ENCODE measurements at places on chromosomes 2 and 18.

DNA sequence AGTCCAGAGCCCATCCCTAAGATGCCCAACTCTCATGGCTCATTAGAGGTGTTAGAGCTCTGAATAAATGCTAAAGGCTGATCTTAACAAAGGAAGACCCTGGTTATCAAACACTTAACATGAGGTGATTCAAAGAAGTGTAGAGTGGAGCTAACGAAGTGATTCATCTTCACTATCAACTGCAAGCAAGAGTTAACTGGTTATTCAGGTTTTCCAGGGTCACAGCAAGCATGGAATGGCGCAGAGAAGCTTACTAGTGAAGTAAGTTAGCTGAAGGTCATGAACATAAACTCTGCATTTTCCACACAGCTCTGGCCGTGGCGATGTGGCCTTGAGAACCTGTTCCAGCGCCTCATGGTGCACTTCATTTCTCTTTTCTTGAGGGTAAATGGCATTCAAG lies 17.0 kb downstream of the RND3 start:
- peak; percentile 36 for DNase-seq

DNA sequence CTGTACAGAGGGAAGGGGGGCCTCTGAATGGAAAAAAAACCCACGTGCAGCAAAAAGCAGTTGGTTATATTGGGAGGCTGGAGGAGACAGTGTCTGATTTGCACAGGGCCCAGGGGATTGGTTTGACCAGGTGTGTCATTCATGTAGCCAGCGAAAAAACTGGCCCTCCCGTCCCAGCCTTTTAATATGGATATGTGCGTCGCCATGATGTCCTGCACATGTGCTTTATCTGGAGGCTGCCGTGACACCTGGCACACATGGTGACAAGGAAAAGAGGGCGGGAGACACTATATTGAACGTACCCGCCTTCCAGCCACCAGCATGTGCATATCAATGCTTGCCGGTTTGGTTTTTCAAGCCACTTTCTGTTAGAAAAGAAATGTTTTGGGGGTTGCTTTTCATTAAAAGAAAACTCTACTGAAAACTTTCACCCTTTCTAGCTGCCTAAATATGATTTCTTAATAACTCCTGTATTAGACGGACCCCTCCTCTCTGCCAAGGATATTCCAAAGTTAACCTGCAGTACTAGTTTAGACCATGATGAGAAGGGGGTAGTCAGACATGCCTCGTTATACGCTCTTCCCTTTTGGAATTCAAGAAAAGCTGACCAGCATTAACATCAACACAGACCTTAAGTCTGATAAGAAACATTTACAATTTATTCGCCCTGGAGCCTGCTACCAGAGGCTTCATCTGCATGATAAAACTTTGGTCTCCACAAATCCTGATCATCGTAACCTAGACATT lies 16.2 kb downstream of the SLC25A52 start:
- DNase-seq = no peak

DNA sequence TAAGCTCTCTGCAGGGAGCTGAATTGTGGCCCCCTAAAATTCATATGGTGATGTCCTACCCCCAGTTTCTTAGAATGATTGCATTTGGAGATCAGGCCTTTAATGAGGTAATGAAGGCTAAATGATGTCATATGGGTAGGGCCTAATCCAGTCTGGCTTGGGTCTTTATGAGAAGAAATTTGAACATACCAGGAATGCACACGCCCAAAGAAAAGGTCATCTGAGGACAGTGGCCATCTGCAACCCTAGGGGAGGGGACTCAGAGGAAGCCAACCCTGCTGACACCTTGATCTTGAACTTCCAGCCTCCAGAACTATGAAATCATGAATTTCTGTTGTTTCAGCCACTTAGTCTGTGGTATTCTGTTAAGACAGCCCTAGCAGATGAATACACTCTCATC lies 426.7 kb downstream of the EPHA4 start:
- peak; percentile 2 for DNase-seq

GRCh38 chr2:231568098-231568784 lies 24.4 kb upstream of the TEX44 start:
- DNase-seq = no peak

- DNase-seq = peak; percentile 65
Measured at GRCh38 chr2:214261683-214262082, 149.2 kb upstream of the VWC2L start.

DNA sequence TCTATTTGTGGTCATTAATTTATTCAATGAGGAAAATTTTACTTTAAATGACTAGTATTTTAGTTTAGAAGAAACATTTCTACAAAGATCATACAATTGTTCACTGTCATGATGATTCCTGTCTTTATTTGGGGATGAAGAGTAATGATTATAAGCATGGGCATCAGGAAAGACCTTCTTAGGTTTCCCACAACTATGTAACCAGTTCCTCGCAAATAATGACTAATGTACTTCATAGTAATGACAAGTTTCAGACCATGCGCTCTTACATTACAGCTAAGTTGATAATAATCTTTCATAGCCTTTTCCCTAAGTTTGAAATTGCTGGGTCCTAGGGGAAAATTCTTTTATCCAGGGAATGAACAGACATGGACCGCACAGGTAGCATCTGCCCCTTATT lies 90.5 kb downstream of the MYO5B start:
- DNase-seq = no peak

DNA sequence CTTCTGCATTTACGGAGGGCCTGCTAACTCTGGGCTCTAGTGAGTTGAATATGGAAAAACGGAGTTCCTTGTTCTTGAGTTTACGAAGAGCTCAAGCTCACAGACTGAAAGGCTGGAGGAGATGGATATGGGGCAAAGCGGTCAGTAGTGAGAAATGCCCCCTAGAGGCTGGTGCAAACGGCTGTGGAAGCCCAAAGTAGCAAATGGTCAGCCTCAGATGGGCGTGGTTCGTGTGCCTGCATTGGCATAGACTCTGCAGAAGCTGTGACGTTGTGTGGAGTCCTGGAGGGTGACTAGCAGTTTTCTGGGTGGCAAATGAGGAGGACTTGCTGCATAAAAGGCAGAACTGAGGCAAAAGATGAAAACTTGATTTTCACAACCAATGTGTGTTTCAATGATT lies 93.6 kb upstream of the TWIST2 start:
- no peak for DNase-seq

DNA sequence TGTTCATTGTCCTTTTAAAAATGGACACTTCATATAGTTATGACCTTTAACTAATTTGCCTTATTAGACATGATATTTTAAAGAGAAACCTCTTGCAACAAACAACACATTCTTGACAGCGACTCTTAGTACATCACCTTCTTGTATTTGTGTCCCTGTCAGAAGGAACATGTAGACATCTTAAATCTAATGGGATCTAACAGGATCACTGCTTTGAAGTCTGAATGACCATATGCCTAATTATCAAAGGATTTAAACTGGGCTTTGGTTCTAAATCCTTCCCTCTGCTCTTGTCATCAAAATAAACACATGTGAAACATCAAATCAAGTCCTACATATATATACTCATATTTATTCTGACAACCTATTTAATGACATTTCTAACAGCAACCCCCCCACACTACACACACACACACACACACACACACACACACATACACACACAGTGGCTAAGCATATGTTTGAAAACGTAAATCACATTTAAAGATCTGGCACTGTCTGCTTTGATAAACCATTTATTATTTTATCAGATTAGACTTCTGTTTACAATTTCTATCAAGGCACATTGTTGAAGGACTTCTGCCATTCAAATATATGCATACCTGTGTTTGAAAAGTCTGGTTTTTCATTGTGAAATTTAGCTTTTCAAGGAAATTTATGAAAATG lies 4.2 kb downstream of the GALNT13 start:
- DNase-seq = no peak

DNA sequence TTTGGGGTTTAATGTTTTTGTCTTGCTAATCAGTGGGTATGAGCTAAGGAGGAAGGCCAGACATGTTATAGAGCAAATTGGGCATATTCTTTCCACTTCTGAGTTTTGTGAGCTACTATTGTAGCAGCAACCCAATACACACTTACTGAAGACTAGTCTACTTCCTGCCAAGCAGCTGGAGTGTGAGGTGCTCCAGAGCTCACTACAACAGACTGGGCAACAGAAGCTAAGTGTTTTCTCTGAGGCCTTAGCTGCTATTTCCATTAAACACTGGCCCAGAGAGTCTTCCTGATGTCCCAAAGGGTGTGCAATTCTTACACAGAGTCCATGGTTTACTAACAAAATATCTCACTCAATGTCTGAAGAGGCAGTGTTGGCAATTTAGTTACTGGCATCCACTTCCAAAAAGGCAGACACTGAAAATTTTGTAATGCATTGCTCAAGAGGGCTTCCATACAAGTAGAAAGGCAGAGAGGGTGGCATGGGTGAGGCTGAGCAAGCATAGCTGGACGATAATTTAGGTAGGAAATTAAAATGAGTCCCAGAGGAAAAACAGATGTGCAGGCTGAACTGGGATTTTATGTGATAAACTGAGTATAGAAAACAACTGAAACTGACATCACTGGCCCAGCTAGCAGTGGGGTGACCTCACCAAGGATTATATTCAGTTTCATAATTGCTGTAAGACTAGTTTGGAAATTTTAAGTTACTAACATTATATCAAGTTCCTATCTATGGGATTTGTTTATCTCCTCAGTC lies 68.6 kb downstream of the ZC3H6 start:
- no peak for DNase-seq

DNA sequence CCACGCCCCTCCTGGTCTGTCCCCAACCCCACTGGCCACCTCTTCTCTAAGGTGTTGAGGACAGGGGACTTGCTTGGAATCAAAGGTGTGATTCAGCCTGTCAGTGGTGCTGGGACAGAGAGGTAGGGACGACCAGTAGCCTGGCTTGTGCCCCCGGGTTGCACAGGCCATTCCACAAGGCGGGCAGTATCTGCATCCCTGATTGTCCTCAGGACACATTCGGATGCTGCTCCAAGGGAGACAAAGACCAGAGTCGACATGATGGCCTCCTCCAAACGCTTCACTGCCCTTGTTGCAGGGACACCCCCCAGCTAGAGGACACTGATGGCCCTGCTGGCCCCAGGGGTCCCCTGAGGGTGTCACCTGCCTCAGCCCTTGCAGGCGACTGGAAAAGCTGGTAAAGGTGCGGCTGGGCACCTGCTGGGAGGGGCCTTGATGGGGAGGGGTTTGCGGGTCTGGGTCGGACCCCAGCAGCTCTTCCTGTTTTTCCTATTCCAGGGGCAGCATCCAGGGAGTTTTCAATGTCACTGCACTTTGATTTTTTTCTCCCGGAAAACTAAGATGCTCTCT lies 98.0 kb downstream of the PTGR3 start:
- no peak for DNase-seq

- DNase-seq = peak; percentile 18
Measured at GRCh38 chr2:102193074-102193473, 6.3 kb downstream of the IL1RL2 start.

- no peak for DNase-seq
Measured at GRCh38 chr2:42099438-42100173, 51.8 kb downstream of the PKDCC start.

- no peak for DNase-seq
Measured at GRCh38 chr2:240685771-240686371, 3.2 kb upstream of the AQP12B start.

DNA sequence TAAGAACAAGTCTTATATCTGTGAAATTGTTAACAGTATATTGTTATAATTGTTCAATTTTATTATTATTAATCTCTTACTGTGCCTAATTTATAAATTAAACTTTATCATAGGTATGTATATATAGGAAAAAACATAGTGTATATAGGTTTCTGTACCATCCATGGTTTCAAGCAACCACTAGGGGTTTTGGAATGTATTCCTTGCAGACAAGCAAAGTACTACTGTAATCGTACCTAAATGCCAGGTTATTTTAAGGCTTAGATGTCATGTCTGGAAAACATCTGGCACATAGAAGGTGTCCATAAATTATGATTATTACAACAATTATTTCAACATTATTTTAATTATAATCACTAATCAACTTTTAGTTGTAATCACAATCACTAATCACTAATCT lies 8.4 kb downstream of the ITSN2 start:
- no peak for DNase-seq

- DNase-seq = no peak
Measured at GRCh38 chr18:79389689-79390088, 6.0 kb upstream of the NFATC1 start.

GRCh38 chr2:230814616-230815015 lies 50.1 kb upstream of the ITM2C start:
- DNase-seq = peak; percentile 26

GRCh38 chr18:79964330-79965118 lies at the start of gene HSBP1L1:
Gene HSBP1L1 (plus strand): TSS chr18:79964643. CDS start chr18:79964736, 93 bp downstream.
- DNase-seq = peak; percentile 63

Measured in EL (cell line).